ENCODE measurements at places on chromosomes 3 and 15.

DNA sequence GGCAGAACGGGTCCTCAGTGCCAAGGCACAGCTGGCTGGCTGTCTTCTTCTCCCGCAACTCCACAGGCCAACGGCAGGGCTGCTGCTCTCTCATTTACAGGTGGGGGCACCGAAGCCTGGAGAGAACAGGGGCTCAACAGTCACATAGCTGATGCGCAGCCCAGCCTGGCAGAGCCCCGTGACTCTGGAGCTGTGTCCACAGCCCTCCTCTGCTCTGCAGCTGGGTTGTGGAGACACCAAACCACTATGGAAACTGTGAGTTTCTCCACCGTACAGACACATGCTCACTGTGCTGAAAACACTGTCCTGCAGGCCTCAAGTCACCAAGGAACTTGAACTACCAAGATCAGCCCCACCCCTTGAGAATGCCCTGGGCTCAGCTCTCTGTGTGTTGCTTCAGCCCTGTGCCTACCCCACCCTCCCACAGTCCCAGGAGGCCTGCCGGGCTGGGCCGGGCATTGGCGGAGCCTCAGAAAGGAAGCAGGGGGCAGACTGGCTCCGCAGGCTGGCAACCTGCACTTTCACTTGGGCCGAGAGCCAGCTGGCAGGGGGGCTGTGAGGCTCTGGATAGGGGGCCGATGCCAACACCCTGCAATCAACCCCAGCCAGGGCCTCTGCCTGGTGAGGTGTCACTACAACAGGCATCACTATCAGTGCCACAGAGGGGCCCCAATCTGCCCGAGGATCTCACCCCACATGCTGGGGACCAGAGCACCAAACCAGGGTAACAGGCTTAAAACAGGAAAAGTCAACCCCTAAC is 113.7 kb upstream of the RPL32 start:
- peak; percentile 78 for DNase-seq

DNA sequence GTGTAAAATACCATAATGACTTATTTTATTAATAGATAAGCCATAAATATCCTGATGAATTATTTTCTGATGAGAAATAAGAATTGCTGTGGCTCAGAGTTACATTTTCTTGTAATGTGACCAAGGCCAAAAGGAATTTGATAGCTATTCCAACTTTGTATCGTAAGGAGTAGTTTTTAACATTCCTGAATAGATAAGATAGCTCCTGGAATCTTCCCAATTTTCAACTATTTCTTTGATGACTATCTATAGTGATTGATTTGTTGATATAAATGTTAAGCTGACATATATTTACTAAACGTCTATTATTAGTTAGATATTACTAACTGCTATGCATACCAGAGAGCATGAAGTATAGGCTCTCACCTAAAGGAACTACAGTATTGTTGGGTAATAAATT is 49.1 kb upstream of the SATB1 start:
- no peak for DNase-seq

DNA sequence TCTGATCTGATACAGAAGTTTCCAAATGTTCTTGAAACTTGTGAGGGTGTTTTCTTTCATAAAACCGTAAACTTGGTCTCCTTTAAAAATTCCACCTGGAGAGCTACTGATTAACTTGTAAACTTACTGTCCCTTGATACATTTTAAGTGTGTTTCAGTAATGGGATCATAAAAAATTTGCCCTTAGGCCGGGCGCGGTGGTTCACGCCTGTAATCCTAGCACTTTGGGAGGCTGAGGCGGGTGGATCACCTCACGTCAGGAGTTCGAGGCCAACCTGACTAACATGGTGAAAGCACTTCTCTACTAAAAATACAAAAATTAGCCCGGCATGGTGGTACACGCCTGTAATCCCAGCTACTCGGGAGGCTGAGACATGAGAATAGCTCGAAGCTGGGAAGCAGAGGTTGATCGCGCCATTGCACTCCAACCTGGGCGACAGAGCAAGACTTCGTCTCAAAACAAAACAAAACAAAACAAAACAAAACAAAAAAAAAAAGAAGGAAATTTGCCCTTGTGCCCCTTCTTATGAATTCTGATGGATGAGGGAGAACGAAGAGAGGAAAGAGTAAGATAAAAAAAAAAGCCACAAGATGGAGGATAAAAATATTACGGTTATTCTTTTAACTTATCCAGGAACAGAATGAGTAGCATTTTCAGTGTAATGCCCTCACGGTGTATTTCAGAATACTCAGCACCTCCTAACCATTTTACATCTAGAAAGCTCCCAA is 32.1 kb upstream of the AP4E1 start:
- no peak for DNase-seq

DNA sequence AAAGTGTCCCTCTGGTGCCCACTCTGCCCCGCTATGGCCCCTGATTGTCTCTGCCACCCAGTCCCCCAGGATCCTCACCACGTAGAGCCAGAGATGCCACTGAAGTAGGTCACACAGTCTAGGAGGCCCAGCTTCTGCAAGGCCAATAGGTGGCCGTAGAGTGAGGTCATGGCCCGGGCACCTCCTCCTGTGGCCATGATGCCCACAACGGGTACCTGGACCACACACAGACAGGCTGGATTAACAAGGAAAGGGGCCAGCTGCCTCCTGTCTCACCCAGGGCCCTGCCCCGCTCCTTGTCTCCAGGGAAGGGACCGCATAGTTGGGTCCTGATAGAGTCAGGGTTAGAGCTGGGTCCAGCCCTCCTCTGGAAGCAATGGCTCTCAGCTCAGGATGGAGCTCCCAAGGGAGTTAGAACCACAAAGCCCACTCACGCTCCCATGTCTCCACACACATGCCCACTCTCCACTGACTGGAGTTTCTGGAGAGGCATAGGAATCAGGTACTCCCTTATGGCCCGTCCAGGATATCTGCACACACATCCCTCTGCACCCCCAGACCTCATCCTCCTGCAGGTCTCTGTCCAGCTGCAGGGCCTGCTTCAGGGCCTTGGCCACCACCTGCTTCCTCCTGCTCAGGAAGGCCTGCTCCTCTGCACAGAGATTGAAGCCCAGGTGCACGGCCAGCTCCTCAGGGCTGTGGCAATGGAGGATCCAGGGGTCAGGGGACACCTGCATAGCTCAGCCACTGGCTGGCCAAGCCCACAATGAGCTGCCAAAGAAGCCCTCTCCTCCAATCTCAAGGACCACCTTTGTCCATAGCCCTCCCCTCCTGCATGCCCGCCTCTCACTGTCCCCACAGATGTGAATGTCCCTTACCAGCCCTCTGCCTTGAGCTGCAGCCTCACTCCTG is 13.2 kb downstream of the PLA2G4D start:
- DNase-seq, result no peak

- DNase-seq, result no peak
Observed at GRCh38 chr3:176714034-176714433, 483.2 kb downstream of the TBL1XR1 start.

GRCh38 chr3:80094589-80094988 is 326.8 kb upstream of the ROBO1 start:
- no peak for DNase-seq

GRCh38 chr3:124316034-124316287 is 324.0 kb upstream of the ROPN1 start:
- DNase-seq, result no peak

DNA sequence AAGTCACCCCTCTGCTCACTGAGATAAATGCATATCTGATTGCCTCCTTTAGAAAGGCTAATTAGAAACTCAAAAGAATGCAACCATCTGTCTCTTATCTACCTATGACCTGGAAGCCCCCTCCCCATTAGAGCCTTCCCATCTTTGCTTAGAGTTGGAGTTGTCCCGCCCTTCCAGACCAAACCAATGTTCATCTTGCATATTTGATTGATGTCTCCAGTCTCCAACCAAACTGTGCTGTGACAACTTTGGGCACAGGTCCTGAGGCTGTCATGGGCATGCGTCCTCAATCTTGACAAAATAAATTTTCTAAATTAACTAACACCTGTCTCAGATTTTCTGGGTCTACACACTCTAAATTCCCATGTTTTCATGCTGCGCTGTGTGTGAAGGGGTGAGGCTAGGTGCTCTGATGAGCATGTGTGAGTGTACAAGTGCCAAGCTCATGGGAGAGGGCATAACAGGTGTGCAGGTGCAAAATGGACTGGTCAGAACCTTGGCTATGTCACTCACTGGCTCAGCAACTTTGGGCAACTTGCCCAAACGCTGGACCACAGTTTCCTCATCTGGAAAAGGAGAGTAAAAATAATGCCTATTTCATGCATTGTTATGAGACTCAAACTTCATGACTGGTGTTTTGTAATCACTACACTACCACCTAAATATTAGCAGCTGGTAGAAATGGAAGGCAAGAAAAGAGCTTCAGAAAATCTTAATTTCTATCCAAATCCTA is 7.2 kb downstream of the DAPK2 start:
- DNase-seq, result no peak

DNA sequence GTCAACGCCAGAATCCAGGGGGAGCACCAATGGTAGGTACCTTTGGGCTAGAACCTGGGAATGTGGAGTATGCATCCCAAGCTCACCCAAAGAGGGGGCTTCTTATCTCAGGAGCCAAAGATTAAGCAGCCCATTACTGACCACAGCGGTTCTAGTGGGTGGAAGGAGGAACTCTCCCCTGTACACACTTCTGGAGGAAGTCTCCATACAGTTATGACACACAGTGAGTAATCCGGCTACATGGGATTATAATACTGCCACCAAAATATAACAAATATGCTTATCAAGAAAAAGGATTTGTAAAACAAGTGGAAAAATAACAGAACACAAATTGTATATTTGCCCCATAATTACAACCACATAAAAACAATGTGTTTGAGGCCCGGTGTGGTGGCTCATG is 8.4 kb downstream of the MYO1E start:
- DNase-seq, result no peak

DNA sequence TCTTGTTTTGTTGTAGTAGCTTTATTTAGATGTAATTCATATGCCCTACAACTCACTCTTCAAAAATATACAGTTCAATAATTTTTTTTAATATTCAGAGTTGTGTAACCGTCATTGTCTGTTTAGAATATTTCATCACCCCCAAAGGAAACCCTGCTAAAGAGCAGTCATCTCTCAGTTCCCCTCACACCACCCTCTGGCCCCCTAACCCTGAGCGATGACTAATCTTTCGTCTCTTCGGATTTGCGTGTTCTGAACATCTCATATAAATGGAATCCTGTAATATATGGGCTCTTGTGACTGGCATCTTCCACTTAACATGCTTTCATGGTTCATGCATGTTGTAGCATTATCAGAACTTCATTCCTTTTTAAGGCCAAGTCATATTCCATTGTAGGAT is 183.8 kb downstream of the ATG7 start:
- no peak for DNase-seq

DNA sequence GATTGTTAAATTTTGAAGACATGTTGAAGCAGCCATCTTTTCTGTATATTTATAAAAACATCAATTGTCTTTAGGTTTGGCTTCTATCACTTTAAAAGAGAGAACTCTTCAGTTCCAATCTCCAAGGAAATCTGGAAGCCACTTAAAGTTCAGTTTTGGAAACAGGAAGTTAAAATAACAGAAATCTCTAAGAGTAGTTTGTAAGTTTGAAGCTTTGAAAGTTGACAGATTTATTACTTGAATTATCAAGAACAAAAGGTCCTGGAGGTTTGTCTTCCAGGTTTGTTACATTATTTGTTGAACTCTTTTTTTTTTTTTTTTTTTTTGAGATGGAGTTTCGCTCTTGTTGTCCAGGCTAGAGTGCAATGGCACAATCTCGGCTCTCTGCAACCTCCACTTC is 30.0 kb downstream of the RNF111 start:
- no peak for DNase-seq

DNA sequence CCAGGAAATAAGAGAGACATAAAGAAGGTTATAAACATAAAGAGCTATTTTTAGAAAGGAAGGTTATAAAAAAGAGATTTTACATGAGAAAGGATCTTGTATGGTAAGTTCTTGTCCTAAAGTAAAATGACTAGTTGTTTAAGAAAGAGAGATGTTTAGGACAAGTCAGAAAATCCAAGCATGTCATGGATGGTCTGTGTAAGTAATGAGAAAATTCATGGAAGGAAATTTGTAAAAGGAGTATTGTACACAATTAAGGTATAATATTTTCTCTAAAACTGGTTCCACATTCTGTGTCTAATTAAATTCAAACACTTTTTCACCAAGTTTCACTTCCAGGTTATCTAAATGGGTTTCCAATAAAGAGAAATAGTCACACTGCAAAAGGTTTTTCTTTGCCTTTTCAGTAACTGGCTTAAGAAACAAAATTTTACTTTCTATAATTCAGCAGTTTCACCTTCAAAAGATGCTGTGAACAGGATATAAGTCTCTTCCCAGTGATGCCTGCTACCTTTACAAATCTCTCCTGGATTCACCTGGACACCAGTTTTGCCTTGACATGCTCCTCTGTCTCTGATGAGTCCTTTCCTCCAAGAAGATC is 455.7 kb downstream of the ZIC1 start:
- no peak for DNase-seq

- DNase-seq, result peak; percentile 85
Observed at GRCh38 chr3:171772427-171773056, 37.7 kb downstream of the PLD1 start.

DNA sequence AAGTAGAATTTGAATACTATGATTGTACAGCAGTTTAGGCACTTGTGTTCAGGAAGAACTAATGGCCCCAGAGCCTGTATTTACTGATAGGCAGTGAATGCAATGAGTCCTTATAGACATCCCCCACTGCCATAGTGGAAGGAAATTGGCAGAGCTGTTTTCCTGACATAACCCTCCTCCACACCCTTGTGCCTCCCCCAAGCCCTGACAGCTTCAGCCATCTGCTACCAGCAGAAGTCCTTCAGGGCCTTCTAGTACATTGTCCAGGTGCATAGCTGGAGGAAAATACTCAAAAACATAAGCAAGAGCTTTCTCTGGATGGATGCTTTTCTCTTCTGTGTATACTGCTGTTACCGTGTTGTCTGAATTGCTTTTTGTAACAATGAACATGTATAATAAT is 20.6 kb downstream of the ARHGAP31 start:
- DNase-seq, result no peak

DNA sequence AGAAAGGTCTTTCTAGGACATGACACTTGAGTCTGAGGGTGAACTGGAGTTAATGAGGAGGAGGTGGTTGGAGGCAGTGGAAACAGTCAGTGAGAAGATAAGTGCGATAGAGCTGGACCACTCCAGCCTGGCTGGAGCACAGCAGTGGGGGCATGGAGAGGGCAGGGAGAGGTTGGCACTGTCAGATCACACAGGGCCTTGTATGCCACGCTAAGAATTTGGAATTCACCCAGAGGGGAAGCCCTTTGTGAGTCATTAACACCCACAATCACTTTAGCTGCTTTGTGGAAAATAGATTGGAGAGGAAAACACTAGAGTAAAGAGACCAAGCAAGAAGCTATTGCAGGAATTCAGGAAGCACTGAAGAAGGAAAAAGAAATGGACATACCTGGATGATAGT is 83.3 kb downstream of the ZNF621 start:
- no peak for DNase-seq

- DNase-seq, result no peak
Observed at GRCh38 chr3:50044976-50045375, 43.7 kb upstream of the RBM5 start.

DNA sequence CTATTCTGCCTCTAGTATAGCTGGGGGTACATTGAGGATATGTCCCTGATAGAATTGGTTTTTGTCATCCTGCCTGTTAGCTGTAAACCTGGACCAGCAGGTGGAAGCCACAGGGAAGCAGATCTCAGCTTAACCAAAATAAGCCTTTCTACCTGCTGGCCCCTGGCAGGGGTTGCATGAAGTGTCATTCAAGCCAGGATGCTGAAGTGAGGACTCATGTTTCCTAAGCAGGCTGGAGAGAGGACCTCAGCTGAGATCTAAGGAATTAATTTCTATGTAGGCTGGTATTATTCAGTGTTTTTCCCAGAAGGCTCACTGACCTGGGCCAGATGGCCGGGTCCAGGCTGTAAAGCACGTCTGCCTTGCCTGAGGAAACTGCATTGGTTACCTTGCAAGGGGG is 128.9 kb downstream of the MEGF11 start:
- DNase-seq, result no peak

Measured in midbrain (tissue), 1 donor.